ENCODE measurements at places on chromosomes 12 and 14.
A peak's percentile ranks its signal among the peaks of the same experiment; 100 is the strongest.

- DNase-seq, result no peak
Measured at GRCh38 chr14:60974090-60974651, 6.7 kb downstream of the TRMT5 start.

GRCh38 chr14:96203635-96204034 lies 1.0 kb upstream of the BDKRB2 start:
- no peak for DNase-seq

GRCh38 chr12:75474116-75474515 lies 6.4 kb upstream of the GLIPR1 start:
- DNase-seq, result no peak

GRCh38 chr14:91674911-91675310 lies 57.0 kb downstream of the CATSPERB start:
- no peak for DNase-seq

GRCh38 chr12:55696141-55696540 lies 11.6 kb downstream of the ITGA7 start:
- DNase-seq, result no peak

- no peak for DNase-seq
Measured at GRCh38 chr14:36009643-36010042, 166.9 kb downstream of the PTCSC3 start.

GRCh38 chr14:61884711-61885110 lies 122.5 kb downstream of the SNAPC1 start:
- no peak for DNase-seq

GRCh38 chr12:52672321-52672933 lies 7.8 kb downstream of the KRT1 start:
- no peak for DNase-seq

DNA sequence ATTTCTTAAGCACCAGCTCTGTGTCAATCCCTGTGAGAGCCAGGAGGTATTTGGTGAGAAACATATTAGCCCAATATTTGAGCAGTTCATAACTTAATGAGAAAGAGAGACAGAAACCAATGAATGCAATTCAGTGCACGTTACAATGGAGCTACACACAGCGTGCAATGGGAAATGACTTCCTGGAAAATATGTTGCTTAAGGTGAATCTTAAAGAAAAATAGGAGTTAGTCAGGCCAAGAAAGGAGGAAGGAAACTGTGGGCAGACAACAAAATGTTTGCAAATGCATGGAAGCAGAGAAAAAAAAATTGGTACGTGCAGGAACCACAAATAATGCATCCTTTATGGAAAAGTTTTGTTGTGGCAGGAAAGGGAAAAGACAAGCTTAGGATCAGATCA lies 481.7 kb downstream of the BCAT1 start:
- DNase-seq, result no peak

GRCh38 chr14:102084931-102085330 lies 1.9 kb downstream of the HSP90AA1 start:
- no peak for DNase-seq

DNA sequence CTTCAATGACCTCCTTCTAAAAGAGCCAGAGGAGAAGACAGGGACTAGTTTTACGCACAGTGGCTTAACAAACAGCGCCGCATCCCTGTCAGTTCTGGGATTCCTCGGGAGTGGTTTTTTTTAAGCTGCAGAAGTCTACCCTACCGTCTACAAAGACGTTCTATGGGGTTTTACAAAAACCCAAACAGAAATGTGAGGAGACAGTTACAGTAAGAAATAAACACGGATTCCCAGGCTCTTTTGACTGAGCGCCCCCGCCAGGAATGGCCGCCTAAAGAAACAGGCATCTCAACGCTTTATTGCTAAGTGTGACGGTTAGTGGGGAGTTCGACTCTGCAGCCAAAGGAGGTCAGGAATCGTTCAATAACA lies 484 bp downstream of the ALKBH1 start:
- DNase-seq, result peak; percentile 27

GRCh38 chr14:21874946-21875345 lies 201.3 kb upstream of the OR4E1 start:
- DNase-seq, result peak; percentile 51

GRCh38 chr12:115752156-115752555 lies 525.3 kb downstream of the MED13L start:
- DNase-seq, result no peak

- DNase-seq, result no peak
Measured at GRCh38 chr14:100122481-100123223, 36.8 kb downstream of the DEGS2 start.

DNA sequence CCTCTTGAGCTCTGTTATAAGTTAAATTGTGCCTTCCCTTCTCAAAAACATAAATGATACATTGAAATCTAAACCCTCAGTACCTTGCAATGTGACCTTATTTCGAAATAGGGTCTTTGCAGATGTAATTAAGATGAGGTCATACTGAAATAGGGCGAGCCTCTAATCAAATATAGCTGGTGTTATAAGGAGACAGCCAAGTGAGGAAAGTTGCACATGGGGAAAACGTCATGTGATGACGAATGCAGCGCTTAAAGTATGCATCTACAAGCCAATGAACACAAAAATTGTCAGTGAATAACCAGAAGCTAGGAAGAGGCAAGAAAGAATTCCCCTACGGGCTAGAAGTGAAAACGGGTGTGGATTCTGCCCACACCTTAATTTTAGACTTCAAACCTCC lies 305.2 kb upstream of the FOXG1 start:
- no peak for DNase-seq

DNA sequence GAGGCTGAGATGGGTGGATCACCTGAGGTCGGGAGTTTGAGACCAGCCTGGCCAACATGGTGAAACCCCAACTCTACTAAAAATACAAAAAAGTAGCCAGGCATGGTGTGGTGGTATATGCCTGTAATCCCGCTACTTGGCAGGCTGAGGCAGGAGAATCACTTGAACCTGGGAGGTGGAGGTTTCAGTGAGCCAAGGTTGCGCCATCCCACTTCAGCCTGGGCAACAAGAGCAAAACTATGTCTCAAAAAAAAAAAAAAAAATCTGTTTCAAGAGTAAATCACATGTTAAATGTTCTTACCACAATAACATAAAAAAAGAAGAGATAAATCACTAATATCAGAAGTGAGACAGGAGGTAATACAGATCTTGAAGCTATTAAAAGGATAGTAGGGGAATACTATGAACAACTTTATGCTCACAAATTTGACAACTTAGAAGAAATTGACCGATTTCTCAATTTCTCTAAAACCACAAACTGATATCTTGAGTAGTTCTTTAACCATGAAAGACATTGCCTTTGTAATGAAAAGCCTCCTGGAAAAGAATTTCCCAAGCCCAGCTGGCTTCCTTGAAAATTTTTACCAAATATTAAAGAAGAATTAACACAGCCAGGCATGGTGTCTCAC lies 37.7 kb downstream of the TAOK3 start:
- no peak for DNase-seq

DNA sequence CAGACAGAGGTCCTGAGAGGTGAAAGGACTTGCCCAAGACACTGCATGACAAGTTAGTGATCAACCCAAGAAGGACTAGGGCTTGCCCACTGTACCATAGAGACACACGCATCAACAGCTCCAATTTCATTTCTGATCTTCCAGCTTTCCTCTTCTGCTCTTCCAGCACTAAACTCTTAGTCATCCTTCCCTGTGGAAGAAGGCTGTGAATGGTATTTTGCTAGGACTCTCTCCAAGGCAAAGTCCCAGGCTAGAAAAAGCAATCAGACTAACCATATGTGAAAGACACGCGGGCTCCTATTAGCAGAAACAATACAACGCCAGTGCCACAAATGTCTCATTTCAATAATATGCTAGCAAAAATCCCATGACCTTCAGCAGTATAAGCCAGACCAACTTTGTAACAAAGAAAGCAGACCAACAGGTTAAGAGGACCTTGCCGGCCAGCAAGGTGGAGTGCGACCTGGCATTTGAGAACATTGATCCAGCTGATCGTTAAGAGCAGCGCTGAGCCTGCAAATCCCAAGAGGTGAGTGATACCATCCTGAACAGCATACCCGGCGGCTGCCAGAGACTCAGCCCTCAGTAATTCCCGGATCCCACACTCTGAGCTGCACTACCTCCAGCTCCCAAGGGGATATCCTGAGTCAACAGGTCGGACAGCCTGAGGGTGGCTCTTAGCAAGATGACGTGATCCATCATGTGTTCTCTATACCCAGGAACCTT lies 132.5 kb downstream of the FOXN3 start:
- DNase-seq, result no peak

Measured in CD4-positive, alpha-beta T cell (primary cell).